ENCODE measurements at places on chromosomes 3 and 15. TPM values are rescaled to one million over a fixed set of nuclear protein-coding genes. Genes with fewer than 3 reads are reported as not detected.

- H3K4me3 ChIP-seq = no peak overlapping the region
- no peaks in the 10 kb centered on the region for H3K4me1 ChIP-seq
- no peak overlapping the region for H3K27ac ChIP-seq
- peaks cover 67% of the 10 kb centered on the region for H3K36me3 ChIP-seq
- no peaks in the 10 kb centered on the region for H3K27me3 ChIP-seq
These were observed 49.6 kb downstream of the SUMF1 start for GRCh38 chr3:4417449-4417848.

DNA sequence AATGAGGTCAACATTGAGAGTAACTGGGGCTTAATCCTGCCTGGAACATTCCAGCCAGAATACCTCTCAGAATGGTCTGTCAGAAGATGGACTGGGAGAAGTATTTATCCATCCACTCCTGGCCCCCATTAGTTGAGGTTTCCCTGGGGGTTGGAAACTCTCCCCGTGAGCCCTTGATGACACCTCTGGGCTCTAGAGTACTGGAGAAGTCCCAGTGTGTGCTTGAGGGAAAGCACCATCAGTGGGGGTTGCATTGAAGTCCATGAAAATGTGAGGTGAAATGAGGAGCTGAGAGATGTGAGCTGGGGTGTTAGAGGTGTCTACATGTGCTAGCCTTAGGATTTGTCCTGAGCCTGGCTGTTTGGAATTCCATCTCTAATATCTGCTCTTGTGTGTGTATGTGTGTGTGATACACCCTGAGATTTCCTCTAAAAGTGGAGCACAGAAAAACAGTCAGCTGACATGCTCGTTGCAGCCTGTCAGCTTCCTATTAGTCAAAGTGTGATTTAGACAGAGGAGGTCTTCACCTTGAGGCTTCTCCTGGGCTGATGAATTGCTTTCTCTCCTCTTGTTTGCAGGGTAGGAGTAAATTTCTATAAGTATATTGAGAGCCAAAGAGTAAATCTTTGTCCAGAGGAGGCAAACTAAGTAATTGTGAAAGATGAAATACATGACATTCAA lies 67.6 kb downstream of the NR1D2 start:
- no peaks in the 10 kb centered on the region for H3K4me1 ChIP-seq
- H3K27ac ChIP-seq = no peak overlapping the region
- DNase-seq = no peak
- H3K36me3 ChIP-seq = no peaks in the 10 kb centered on the region
- H3K27me3 ChIP-seq = no peaks in the 10 kb centered on the region

- DNase-seq = no peak
- no peaks in the 10 kb centered on the region for H3K27me3 ChIP-seq
- H3K4me1 ChIP-seq = no peaks in the 10 kb centered on the region
These were observed 6.2 kb downstream of the TMEM40 start for GRCh38 chr3:12752809-12753208.

DNA sequence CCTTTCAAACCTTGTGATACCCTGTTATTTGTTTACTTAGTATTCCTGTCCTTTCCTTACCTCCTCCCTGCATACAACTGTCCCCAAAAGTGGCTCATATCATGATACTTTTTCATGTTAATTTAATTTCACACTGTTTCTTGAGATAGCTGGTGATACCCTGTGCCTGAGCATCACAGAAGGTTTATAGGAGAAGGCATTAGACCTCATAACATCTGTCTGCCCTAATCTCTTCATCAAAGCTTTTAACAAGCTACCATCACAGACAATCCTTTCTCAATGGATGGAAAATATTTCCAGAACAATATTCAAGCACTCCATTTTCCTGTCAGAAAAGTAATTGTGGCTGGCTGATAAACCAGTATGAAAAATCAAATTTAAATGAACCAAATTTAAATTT lies 81.6 kb downstream of the SSR3 start:
- H3K4me3 ChIP-seq = no peak overlapping the region
- no peak for DNase-seq
- H3K36me3 ChIP-seq = no peaks in the 10 kb centered on the region
- no peak overlapping the region for H3K27ac ChIP-seq
- H3K4me1 ChIP-seq = peaks cover 6% of the 10 kb centered on the region
- no peaks in the 10 kb centered on the region for H3K27me3 ChIP-seq

- peaks cover 9% of the 10 kb centered on the region for H3K36me3 ChIP-seq
- no peak for DNase-seq
- H3K4me1 ChIP-seq = peaks cover 4% of the 10 kb centered on the region
- no peak overlapping the region for H3K4me3 ChIP-seq
- no peaks in the 10 kb centered on the region for H3K27me3 ChIP-seq
- H3K27ac ChIP-seq = no peak overlapping the region
These were observed 65.2 kb downstream of the PGPEP1L start for GRCh38 chr15:98942431-98942830.

DNA sequence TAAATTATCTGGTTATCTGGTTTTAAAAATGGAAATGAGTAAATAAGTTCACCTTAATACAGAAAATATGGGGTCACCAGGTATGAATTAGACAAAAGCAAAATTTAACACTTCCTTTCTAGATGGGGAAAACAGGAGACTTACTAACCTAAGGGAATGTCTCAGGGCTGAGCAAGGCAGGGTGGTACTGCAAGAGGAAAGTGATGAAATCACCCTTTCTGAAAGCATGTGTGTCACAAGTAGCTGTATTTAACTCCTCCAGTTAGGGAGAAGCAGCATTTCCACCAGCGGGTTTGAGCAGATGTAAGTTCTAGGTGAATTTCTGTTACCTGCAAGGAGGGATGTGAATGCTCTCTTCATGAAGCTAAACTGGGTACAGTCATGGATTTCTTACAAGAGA lies 629.1 kb downstream of the MECOM start:
- H3K4me3 ChIP-seq = no peak overlapping the region
- H3K36me3 ChIP-seq = no peaks in the 10 kb centered on the region
- no peak overlapping the region for H3K27ac ChIP-seq
- no peaks in the 10 kb centered on the region for H3K4me1 ChIP-seq
- H3K27me3 ChIP-seq = no peaks in the 10 kb centered on the region

IQCH gene
- 2.9 TPM for total RNA-seq

Measured in tibial nerve (tissue), 4 donors.